HuH-7.5 (cell line): ENCODE measurements at places on chromosomes 7 and 10.

DNA sequence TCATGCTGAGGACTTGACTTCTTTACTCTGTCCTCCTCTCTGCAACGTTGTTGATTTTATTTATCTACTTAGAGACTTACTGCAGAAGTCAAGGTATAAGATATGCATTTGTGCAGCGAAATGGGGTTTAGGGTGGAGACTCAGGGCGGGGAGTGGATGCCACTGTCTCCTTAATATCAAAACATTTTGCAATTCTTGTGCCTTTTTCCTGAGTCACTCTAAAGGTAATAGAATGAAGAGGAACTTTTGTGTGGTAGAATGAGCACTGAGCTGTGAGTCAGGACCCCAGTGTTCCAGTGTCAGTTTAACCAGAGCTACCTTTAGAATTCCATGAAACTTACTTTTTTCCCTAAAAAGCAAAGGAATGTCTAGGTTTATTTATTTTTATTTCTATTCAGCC lies 78.2 kb downstream of the VTI1A start:
- no peak for DNase-seq

DNA sequence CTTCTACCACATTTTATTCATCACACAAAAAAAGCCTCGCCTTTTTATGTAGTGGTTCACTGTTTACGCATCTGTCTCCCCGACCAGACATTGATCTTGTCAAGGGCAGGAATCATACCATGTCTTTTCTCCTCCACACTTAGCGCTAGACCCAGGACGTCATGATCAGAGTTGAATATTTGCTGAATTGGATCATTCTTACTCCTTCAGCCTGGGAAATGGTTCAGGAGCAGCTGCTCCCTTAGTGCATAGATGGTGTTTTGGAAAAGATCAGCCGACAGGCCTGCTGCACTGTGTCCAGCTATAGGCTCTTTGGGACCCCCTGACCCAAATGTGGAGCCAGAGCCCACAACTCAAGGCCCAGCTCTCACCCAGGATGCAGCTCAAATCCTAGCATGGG lies 249.1 kb upstream of the TMEM72 start:
- DNase-seq, result no peak

GRCh38 chr10:116014326-116014725 lies 258.7 kb downstream of the GFRA1 start:
- DNase-seq, result no peak

DNA sequence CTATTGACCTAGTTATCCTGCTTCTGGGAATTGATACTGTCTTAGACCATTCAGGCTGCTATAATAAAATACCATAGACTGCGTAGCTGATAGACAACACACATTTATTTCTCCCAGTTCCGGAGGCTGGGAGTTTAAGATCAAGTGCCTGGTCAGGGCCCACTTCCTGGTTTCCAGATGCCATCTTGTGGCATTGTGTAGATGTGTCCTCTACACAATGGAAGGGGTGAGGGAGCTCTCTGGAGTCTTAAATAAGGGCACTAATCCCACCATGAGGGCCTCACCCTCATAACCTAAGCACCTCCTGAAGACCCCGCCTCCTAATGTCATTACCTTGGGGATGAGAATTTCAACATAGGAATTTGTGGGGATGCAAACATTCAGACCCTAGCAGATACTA lies 62.4 kb downstream of the SLC35B4 start:
- no peak for DNase-seq

GRCh38 chr10:44587488-44588318 lies 202.8 kb upstream of the CXCL12 start:
- DNase-seq, result no peak

DNA sequence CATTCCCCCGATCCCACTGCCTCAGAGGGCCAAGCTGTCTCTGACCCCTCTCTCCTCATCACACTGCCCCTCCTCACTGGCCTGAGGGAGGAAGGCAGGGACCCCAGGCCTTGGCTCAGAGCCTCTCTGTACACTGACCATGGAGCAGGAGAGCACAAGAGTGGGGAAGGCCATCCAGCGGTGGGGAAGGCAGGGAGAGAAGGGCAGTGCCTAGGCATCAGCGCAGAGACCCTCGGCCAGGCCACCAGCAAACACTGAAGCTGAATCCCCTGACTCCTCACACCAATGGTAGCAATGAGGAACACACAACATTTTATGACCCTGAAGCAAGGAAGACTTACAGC lies 14.8 kb downstream of the OGDHL start:
- no peak for DNase-seq
